ENCODE measurements at places on chromosomes 7 and 10. TPM values are rescaled to one million over a fixed set of nuclear protein-coding genes. Genes with fewer than 3 reads are reported as not detected.

- DNase-seq: no peak
Observed at GRCh38 chr7:27510541-27510940, 152.1 kb downstream of the HIBADH start.

DNA sequence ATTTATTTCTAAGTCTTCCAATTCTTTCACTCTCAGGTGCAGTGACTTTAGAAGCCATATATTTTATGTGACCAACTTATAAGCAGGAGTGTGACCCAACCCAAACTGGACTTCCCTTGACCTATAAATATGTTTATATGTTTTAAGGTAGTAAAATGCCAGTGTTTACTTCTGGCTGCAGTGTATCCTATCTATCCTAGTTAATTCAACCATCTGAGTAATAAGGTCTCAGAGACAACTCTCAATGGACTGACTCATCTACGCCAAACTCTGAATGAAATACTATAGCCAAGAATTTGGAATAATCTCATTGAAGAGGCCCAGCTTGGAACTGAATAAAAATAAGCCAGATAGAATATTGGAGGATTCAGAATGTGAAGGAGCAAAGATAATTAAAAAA, 544.5 kb upstream of the SORCS1 start:
- DNase-seq: no peak

GRCh38 chr10:16944402-16944801, 127.2 kb upstream of the RSU1 start:
- DNase-seq: peak; percentile 72

Gene OR6B1
- under 0.01 TPM for total RNA-seq

Gene PPA1
- total RNA-seq: 219 TPM

Gene SH2D4B
- not detected for total RNA-seq

Gene CFAP70
- total RNA-seq: 0.43 TPM

Gene FKBP6
- not detected for total RNA-seq

Measured in fibroblast of villous mesenchyme (primary cell).